Vagina (tissue), 2 donors: ENCODE measurements at places on chromosomes 6 and 20. TPM values are rescaled to one million over a fixed set of nuclear protein-coding genes. Genes with fewer than 3 reads are reported as not detected.
A peak's percentile ranks its signal among the peaks of the same experiment; 100 is the strongest.

FOXC1 gene
- 9.8 TPM for total RNA-seq

GRCh38 chr20:48975955-48976354, 54.4 kb downstream of the ARFGEF2 start:
- DNase-seq, result no peak

DNA sequence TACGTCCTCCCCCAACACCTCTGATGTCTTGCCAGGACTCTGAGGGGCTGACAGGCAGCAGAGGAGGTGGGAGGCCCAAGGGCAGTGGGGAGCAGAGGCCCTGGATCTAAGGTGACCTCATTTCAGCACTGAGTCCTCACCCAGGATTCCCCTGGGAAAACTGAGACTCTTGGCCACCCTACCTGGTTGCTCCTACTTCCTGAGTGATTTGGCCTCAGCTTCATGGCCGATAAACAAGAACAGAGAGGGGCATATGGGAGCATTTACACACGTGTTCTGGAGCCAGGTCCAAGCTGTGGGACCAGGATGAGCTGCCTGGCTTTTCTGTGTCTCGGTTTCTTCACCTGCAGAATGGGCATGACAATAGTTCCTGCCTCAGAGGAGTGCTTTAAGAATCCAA, 133.8 kb downstream of the ANKRD60 start:
- peak; percentile 64 for DNase-seq

- DNase-seq, result no peak
Measured at GRCh38 chr6:68958327-68958726, 323.2 kb downstream of the ADGRB3 start.

DNA sequence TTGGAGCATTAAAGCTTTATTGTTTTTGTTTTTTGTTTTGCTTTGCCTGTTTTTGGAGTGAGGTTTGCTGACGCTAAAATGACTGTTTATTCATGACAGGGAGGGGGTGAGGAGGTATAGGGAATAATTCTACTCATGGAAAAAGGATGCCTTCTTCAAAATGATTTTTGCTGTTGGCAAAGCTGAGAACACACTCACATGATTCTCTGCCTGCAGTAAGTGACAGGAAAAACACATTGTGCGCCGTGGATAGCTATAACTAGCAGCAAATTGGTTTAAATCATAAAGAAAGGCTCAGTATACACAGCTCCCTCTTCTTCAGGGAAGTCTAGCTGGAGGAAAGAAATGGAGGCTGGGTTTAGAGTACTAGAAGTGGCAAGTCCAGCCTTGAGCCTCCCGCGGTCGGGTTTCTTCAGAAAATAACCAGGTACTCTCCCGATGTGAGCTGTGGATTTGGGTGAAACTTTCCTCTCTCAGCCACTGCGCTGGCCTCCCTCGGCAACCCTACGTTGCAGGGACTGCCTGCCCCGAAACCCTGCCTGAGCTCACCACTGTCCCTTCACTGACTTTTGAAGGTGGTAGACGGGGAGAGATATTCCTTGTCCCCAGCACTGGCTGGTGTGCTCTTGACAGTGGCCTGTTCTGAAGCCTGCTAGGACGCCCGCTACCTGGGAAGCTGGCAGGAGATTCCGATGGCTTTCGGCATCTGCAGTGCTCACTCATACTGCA, 278.2 kb downstream of the NRN1 start:
- DNase-seq, result no peak
